ENCODE measurements at places on chromosomes 11 and 22.

- DNase-seq = no peak
Observed at GRCh38 chr11:63243533-63243932, at the start of gene SLC22A25. SLC22A25 (minus strand) TSS chr11:63243599; CDS start chr11:63229652, 13,947 bp downstream.

DNA sequence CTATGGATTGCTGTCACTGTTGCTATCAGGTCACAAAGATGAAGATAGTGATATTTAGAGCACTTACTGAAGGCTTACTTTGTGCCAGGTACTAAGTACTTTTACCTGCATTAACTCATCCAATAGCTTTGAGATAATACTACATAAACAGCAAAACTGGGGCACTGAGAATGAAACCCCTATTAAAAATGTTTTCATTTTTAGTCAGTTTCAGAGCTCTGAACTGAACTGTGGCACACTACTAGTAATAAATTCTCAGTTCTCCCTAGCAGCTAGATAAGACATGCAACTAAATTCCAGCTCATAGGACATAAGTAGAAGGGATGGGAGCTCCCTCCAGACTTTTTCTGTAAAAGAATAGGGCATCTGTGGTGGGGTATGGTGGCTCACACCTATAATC, 24.0 kb downstream of the ARFGAP3 start:
- DNase-seq = no peak

- DNase-seq = no peak
Observed at GRCh38 chr22:44084044-44084772, 60.1 kb downstream of the PARVB start.

- DNase-seq = no peak
Observed at GRCh38 chr22:32880061-32880460, 78.6 kb downstream of the TIMP3 start.

- no peak for DNase-seq
Observed at GRCh38 chr11:20047006-20047768, 113.1 kb downstream of the DBX1 start.

DNA sequence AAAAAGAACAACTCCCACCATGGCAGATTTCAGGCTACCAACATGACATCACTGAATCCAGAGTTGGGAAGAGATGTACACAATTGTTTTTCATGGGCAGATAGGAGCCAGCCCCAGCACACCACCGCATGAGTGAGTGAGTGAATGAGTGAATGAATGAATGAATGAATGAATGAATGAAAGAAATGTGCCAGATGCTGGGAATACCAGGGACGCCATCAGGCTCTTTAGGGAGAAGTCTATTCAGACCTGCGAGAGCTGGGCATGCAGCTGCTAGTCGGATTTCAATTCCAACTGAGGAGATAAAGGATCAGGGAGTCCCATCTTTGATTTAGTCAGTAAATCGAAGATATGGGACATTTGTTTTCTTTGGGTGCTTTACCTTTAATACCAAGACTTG, 15.3 kb upstream of the FAM83F start:
- DNase-seq = no peak

- DNase-seq = no peak
Observed at GRCh38 chr11:45658292-45658991, 7.0 kb downstream of the CHST1 start.

DNA sequence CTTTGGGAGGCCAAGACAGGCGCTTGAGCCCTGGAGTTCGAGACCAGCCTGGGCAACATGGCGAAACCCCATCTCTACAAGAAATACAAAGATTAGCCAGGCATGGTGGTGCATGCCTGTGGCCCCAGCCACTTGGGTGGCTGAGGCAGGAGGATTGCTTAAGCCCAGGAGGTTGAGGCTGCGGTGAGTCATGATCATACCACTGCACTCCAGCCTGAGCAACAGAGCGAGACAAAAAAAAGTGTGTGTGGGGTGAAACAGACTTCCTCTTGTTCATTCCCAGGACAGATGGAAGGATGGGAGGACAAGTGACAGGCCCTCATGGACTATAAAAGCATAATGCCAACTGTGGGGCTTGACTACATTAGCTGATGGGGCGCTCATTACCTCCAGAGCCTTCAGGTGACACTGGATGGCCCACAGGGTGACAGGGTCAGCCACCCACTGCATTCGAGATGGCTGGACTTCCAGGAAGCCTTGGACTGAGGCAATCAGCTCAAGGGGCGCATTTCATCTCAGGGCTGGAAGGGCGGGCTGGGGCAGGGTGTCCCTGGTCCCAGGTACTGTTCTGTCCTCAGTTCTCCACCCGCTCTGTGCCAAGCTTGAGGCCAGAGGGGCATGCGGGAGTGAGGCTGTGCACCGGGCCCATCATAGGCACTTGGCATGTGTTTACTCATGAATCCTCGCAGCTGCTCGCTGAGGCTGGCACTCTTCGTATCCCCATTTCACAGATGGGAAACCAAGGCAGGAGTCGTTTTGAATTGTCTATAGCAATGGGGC, 12.5 kb downstream of the NPTXR start:
- DNase-seq = peak; percentile 14

Measured in HS-5 (cell line).